ENCODE measurements at places on chromosomes 6 and 20.

DNA sequence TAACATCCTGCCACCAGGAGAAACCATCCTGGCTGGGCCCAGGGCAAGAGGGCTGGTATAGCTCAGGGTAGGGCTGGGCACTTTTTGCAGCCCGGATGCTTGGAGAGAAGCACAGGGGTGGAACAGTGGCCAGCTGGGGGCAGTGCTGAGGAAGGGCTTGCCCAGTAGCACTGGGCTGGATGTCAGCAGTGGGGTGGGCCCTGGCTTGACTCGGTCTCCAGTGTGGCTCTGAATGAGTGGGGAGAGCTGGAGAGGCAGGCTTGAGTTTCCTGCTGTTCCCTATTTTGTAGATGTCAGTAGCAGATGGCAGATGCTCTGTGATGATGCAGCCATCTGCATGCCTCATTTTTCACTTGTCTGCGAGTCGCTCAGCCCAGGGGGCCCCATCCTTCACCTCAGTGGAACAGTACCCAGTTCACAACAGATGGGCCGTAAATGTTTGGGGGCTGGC, 56.3 kb upstream of the TULP1 start:
- DNase-seq = peak; percentile 45

DNA sequence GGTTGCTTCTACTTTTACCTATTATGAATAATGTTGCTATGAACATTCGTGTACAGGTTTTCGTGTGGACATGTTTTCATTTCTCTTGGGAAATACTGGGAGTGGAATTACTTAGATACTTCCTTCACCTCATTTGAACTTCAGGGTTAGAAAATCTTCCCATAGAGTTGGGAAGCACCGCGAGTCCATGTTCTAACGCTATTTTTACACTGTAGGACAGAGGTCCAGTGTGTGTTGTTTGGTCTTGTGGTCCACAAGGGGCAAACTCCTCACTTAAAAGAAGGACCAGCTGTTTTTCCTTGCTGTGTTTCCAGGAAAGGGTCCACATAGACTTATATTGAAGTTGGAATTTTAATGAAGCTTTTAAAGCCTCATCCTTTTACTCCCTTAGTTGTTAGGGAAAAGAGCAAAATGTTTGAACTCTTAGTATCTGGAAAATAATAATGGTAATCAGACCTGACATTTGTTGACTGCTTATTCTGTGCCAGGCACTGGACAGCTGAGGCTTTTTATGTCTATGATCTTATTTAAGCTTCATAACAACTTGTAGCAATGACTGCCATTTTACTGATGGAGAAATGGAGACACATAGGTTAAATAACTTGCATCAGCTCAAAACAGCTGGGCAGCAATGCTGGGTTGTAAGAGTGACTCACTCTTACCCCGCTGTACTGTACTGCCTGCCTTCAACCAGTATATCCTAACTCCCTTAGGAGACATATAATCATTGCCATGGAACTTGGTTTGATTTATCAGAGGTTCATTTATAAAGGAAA, 52.0 kb downstream of the CDC5L start:
- DNase-seq = no peak

DNA sequence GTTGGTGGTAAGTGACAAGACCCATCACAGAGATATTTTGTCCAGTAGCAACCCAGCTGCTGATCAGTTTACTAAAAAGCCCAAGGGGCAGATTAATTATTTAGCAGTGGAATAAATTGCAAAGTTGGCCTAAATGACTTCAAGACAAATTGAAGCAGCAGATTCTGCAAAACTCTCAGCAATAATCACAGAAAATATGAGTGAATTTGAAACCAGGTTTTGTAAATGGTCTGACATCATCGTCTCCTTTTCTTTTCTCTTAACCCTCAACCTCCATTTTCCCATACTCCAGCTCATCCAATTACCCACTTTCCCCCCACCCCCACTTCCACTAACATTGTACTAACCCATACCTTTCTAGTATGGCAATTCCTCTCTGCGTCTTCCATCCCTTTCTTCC, 11.3 kb upstream of the PTPRK start:
- DNase-seq = no peak

DNA sequence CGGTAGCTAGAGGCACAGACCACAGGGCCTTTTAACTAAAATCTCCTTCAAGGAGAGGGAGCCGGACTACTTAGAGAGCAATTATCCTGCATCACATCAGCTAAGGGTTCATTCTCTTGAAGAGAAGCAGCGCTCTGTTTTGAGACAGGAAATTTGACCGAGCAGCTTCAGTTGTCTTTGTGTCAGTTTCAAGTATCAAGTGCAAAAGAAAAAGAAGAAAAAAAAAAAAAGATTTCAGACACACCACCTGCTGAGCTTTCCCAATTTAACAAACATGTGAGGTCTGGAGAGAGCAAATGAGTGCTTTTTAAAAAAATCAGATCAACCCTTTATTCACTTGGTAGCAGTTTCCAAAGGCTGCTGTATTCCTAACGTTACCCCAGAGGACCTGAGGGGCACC, 273.5 kb upstream of the POU3F2 start:
- DNase-seq = no peak

GRCh38 chr6:40587240-40588069, at the start of gene LRFN2:
Gene LRFN2 (minus strand): TSS chr6:40587364.
- peak; percentile 80 for DNase-seq

GRCh38 chr20:62511300-62511914, 35.6 kb upstream of the GATA5 start:
- DNase-seq = no peak

DNA sequence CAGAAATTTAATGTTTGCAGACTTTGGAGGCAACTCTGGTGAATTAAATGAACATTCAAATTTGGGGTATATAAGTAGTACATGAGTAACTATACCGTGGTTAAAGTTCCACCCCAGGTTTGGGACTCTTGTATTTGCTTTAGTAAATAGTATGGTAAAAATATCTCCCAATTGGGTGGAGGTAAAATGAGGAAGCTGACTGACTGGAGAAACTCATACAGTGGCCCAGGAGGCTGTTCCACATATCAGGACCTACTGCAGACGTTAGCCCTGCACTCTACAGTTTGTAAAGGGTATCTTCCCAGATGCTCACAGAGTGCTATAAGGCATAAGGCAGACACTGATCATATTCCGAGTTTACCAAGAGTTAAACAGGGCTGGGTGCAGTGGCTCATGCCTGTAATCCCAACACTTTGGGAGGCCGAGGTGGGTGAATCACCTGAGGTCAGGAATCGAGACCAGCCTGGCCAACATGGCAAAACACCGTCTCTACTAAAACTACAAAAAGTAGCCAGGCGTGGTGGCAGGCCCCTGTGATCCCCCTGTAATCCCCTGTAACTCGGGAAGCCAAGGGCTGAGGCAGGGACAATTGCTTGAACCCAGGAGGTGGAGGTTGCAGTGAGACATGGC, 53.7 kb downstream of the CPXM1 start:
- DNase-seq = no peak

DNA sequence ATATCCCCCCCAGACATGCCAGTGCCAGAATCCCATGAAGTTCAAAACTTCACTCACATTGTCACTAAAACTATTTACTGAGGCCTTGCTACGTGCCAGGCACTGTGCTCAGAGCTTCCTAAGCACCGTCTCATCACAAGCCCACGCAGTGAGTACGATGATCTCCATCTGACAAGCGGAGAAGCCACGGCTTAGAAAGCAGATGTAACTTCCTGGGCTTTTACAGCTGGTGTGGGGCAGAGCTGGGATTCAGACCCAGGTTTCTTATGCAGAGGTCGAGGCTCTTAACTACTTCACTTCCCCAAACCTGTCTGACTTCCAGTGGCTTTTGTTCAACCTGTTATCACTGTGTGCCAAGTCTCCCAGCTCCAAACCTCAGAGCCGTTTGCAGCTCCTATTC, 8.3 kb downstream of the MDGA1 start:
- DNase-seq = no peak
